ENCODE measurements at places on chromosomes 5 and 9.

DNA sequence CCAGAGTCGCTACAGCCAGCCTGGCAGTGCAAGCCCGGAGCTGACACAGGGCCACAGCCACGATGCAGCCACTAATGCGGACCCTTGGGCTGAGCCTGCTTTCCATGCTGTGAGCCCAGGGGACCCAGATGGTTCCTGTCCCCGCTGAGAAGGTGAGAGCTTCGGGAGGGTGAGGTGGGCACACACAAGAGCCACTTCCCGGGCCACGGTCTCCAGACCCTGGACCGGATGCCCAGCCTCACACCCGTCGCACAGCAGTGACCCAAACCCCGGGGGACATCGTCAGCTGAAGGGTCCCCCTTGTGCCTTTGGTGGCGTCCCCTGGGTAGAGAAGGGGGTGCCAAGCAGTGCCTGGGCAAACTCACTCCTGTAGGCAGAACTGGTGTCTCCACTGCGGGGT is 13.4 kb downstream of the PAEP start:
- no peak overlapping the region for H3K4me3 ChIP-seq
- DNase-seq: no peak
- H3K27me3 ChIP-seq: peaks cover 23% of the 10 kb centered on the region
- no peak overlapping the region for H3K27ac ChIP-seq
- no peaks in the 10 kb centered on the region for H3K36me3 ChIP-seq

- peaks cover 4% of the 10 kb centered on the region for H3K4me1 ChIP-seq
- no peaks in the 10 kb centered on the region for H3K27me3 ChIP-seq
- no peak overlapping the region for H3K4me3 ChIP-seq
- H3K36me3 ChIP-seq: peaks cover 16% of the 10 kb centered on the region
- DNase-seq: no peak
These were observed 120.2 kb upstream of the GRHPR start for GRCh38 chr9:37302277-37302676.

GRCh38 chr5:41721516-41721915 is 148.7 kb downstream of the OXCT1 start:
- H3K36me3 ChIP-seq: no peaks in the 10 kb centered on the region
- H3K4me1 ChIP-seq: no peaks in the 10 kb centered on the region
- no peak overlapping the region for H3K27ac ChIP-seq
- no peaks in the 10 kb centered on the region for H3K27me3 ChIP-seq

DNA sequence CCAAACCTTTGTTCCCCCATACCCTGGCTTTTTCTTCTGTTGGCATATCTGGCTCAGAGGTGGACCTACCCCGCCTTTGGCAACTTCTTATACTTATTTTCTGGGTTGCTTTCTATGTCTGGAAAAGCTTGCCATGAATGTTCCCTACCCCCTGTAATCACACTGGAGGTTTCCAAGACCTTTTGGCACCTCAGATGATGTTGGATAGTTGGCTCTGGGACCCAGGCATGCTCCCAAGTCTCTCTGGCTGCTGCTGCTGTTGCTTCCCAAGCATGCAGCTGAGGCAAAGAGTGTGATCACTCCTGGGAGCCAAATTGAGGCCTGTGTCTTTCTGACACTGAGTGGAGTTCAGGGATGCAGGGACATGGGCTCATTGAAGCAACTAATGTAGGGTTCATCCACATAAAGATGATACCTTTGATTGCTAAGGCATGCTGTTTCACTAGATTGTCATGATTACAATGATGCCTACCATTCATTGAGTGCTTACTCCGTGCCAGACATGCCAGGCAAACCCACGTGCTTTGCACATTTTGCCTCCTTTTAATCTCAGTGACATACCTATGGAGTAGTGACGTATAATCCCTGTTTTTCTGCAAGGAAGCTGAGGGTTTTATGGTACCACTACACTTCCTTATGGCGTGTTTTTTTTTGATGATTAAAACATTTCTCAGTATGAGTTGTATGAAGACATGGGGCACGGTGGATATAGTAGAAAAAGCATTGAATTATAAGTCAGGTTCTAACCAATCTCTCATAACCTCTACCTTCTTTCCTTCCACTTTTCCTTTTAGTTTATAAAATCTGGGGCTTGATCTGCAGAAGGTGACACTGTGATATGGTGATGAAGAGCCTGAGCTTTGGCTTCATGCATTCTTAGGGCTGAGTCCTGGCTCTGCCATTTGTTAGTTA is 73.1 kb downstream of the ARHGAP26 start:
- DNase-seq: peak; percentile 82
- H3K4me1 ChIP-seq: peaks cover 55% of the 10 kb centered on the region
- H3K27me3 ChIP-seq: no peaks in the 10 kb centered on the region
- H3K4me3 ChIP-seq: no peak overlapping the region
- no peaks in the 10 kb centered on the region for H3K36me3 ChIP-seq

Data from tibial artery (tissue), 4 donors.